ENCODE measurements at places on chromosomes 3 and 15.

DNA sequence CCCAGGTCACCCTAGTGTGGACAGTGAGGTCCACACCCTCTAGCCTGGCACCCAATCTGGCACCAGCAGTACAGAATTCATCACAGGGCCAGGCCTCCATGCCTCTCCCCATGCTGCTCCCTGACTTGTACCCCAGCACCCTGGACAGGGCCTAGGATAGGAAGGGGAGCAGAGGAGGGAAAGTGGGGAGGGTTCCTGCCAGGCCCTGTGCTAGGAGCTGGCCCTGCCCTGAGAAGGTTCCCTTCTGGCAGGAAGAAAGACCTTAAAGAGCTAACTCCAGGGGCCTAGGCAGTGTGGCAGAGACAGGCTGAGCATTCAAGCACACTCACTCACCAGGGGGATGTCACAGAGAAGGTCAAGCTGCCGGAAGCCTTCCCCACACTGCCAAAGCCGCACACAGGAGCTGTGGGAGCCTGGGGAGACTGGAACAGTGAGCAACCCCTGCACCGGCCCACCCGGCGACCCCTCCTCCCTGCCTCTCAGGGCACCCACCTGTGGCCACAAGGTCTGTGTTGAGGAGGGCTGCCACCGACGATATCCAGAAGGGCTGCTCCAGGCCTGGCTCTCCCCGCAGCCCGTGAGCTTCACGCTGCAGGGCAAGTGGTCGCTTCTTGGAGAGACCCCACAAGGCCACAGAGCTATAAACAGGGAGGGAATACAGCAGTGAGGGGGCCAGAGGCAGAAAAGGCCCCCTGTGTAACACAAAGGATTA lies 7.4 kb downstream of the RRP9 start:
- DNase-seq: no peak

GRCh38 chr3:97089621-97090020 lies 275.2 kb downstream of the EPHA6 start:
- DNase-seq: no peak

DNA sequence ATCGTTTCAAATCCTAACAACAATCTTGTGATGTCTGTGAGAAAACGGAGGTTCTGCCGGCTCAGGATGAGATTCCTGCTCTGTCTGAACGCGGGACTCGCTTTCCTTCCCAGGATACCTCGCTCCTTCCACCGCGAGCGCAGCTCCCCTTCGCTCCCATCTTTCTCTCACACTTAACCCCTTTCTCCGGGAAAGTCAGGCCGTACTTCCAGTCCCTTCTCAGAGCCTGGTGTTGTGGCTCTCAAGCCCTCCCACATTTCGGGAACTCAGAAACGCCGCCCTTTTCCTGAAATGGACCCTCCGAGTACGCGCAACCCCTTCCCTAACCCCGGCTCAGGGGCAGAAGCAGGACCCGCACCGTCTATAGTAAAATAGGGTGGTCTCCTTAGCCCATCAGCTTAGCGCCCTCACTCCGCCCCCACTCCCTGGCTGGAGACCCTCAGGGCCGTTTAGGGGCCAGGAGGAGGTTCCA lies 378 bp upstream of the FEM1B start:
- DNase-seq: peak; percentile 46

- no peak for DNase-seq
Measured at GRCh38 chr15:29835301-29835700, 13.0 kb upstream of the TJP1 start.

DNA sequence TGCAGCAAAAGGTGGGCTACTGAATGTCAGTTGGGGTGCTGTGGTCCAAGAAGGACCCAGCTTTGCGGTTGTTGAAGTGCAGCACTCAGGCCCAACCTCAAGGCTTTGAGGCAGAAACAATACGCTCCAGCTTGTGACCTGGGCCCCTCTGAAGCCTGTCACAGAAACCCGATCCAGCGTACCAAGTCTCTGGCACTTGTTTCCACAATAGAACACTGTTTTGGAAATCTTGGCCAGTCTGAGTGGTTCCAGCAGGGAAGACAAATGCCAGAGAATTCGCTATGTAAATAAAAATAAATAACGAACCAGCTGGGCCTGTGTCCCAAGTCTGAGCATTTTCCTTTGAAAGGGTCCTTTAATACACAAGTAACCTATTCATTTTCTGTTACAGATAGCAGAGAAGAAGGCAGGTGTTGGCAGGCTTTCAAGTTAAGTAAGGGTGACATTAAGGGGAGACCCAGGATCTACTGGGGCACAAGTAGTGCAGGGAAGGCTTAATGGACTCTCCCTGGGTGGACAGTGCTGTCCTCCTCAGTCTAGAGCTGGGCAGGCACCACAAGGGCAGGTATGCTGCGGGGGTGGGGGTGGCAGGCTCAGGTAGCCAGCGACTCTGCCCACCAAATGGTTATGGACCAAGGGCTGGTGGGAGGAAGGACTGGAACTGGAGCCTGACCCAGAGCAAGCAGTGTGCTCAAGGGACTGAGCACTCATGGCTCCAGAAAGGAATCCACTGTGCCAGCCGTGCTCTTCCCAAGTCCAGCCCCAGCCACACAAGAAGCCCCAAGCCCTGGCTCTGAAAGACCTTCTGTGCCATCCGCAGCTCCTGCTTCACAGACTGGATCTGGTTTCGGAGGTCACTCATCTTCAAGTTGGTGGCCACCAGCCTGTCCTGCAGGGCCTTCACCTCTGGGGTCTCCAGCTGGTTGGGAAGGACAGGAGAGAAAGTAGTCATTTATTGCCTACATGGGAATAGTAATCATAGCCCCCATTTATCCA lies 26.3 kb downstream of the CCDC13 start:
- no peak for DNase-seq
